ENCODE measurements at places on chromosomes 16 and 17. TPM values are rescaled to one million over a fixed set of nuclear protein-coding genes. Genes with fewer than 3 reads are reported as not detected.

- H3K27ac ChIP-seq, result no peak overlapping the region
- no peaks in the 10 kb centered on the region for H3K36me3 ChIP-seq
- H3K4me3 ChIP-seq, result no peak overlapping the region
- H3K27me3 ChIP-seq, result no peaks in the 10 kb centered on the region
- H3K4me1 ChIP-seq, result no peaks in the 10 kb centered on the region
- no peak for DNase-seq
Measured at GRCh38 chr17:60109161-60109560, 30.4 kb upstream of the HEATR6 start.

Gene BCL6B
- total RNA-seq, result 13.2 TPM

DNA sequence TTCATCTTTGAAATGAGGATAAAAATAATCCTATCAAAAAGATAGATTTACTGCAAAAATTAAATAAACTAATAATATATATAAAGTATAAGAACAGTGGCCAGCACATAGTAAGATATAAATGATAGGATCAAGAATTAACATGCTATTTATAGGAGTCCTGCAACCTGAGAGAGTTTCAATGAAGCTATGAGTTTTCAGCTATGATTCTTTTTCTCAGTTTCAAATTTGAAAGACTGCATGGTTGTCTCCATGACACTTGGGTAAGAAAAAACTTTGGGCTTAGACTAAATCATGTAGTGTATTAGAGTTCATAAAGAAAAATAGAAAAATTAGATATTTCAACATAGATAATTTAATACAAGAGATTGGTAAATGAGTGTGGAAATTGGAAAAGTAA is 817.8 kb upstream of the KIF2B start:
- no peak for DNase-seq
- H3K4me3 ChIP-seq, result no peak overlapping the region

Gene TMEM92
- 8.4 TPM for total RNA-seq

DNA sequence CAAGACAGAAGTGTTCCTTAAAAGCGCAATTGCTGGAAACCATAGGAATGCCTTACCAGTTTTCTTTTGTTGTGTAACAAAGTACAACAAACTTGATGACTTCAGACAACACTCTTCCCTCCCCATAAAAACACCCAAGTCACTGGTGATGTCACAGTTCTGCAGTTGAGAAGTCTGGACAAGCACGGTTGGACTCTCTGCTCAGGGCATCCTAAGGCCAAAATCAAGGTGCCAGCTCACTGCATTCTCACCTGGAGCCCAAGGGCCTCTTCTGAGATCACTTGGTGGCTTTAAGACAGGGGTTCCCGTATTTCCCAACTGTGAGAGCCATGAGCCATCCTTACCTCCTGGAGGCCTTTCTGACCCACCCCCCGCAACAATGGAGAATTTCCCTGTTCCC is 45.6 kb upstream of the MEAK7 start:
- H3K27me3 ChIP-seq, result no peaks in the 10 kb centered on the region
- H3K4me3 ChIP-seq, result no peak overlapping the region
- H3K36me3 ChIP-seq, result no peaks in the 10 kb centered on the region
- peak overlapping the region; percentile 83 for H3K27ac ChIP-seq
- no peak for DNase-seq

GRCh38 chr17:6269478-6269877 is 165.4 kb downstream of the AIPL1 start:
- no peaks in the 10 kb centered on the region for H3K4me1 ChIP-seq
- no peak for DNase-seq
- H3K4me3 ChIP-seq, result no peak overlapping the region
